ENCODE measurements at places on chromosomes 12 and 14.

GRCh38 chr14:61470961-61471293 lies 149.5 kb downstream of the PRKCH start:
- DNase-seq, result no peak

GRCh38 chr12:115176741-115177400 lies 492.9 kb upstream of the TBX3 start:
- no peak for DNase-seq

GRCh38 chr12:10722905-10723746 lies at the start of gene YBX3:
Gene YBX3 (minus strand): TSS chr12:10723323. CDS start chr12:10723111, 212 bp downstream.
- no peak for DNase-seq

GRCh38 chr12:109572506-109572845 lies 828 bp downstream of the MMAB start:
- DNase-seq, result no peak

DNA sequence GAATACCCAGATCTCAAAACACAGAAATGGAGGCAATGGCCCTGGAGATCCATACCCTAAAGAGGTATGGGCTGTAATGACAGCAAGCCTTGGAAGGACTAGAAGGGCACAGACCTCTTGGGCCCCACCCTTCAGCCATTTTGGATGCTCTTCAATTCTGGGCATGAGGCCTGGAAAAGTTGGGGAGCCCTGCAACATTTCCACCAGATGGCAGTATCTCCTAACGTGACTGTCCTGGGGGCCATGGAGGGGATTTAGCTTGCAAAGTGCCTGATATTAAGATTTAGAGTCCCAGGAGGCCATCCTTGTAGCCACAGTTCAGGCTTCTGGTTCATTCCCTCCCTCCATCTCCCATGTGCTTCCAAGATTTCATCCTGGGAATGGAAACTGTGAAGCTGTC lies 30.2 kb downstream of the KCNA5 start:
- DNase-seq, result no peak

- DNase-seq, result no peak
Measured at GRCh38 chr14:75454963-75455546, 27.2 kb downstream of the JDP2 start.

GRCh38 chr14:93903342-93904184 lies 23.6 kb upstream of the FAM181A start:
- no peak for DNase-seq

GRCh38 chr12:8697476-8698131 lies at the start of gene RIMKLB:
Gene RIMKLB (plus strand): TSS chr12:8697991. CDS start chr12:8713867, 15,876 bp downstream.
- DNase-seq, result peak; percentile 38

- no peak for DNase-seq
Measured at GRCh38 chr12:116346741-116347140, 69.2 kb upstream of the MED13L start.

- DNase-seq, result no peak
Measured at GRCh38 chr12:90991952-90992465, 12.8 kb downstream of the EPYC start.

GRCh38 chr12:78671295-78671694 lies 193.3 kb upstream of the SYT1 start:
- no peak for DNase-seq

DNA sequence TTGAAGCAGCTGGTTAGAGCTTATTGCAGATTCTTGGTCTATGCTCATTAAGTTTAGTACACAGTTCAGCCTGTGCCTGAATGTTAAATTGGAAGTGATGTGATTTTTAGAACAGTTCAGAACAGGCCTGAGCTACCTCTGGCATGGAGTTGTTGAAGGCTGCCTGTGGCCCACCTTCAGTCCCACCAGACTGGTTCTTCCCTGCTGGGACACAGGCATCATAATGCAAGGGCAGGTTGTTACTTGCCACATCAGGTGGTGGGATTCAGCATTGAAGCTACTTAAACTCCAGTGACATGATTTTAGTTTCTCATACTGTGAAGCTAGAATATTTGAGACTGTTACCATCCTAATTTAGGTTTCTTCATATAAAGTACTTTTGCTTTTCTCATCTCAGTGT lies 49.4 kb downstream of the PROX2 start:
- no peak for DNase-seq

DNA sequence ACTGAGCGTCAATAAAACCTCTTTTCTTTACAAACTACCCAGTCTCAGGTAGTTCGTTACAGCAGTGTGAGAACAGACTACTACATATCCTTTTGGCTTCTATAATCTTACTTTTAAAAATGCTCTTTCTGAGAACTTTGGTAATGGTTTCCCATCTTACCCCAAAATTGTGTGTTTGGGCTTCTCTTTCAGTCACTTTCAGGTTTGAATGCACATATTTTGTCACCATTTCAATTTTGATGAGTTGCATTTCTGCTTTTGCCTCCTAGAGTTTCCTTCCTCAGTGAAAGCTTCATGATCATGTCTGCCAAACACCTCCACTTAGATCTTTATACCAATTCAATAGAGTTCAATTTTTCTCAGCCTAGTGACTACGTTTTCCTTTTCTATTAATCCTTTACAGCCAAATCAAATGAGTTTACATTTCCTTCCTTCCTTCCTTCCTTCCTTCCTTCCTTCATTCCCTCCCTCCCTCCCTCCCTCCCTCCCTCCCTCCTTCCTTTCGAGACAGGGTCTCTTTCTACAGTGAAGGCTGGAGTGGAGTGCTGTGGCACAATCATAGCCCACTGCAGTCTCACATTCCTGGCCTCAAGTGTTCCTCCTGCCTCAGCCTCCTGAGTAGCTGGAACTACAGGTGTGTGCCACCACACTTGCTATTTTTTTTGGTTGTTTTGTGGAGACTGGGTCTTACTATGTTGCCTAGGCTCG lies 124.9 kb downstream of the BCAT1 start:
- DNase-seq, result no peak

GRCh38 chr12:124995200-124995961 lies 1.9 kb downstream of the BRI3BP start:
- no peak for DNase-seq

DNA sequence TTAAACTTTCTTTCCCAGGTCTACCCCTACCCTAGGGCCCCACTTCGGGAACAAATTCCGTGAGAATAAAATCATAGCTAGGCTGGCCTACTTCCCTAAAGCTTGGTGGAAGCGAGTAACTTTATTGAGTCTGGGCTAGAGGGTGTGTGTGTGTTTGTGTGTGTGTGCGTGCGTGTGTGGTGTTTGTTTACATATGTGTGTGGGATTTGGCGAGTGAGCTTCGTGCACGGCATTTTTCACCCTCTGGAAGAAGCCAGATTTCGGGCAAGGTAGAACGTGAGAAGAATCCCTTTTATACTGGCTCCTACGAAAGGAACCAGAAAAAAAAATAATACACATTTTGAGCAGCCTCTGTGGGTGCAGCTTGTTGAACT lies 7.5 kb upstream of the LHX5 start:
- no peak for DNase-seq

GRCh38 chr12:18552829-18553228 lies 185.0 kb downstream of the PLCZ1 start:
- no peak for DNase-seq

- DNase-seq, result no peak
Measured at GRCh38 chr12:14175206-14175605, 190.3 kb upstream of the ATF7IP start.
